SJSA1 (cell line): ENCODE measurements at places on chromosomes 4 and X. TPM values are rescaled to one million over a fixed set of nuclear protein-coding genes. Genes with fewer than 3 reads are reported as not detected.

GRCh38 chr4:145011636-145012035 lies 86.4 kb downstream of the ANAPC10 start:
- DNase-seq = no peak

GRCh38 chr4:15884666-15885065 lies 53.9 kb downstream of the FGFBP1 start:
- DNase-seq = no peak

GRCh38 chr4:87046121-87046551 lies 111.3 kb downstream of the AFF1 start:
- DNase-seq = no peak

DNA sequence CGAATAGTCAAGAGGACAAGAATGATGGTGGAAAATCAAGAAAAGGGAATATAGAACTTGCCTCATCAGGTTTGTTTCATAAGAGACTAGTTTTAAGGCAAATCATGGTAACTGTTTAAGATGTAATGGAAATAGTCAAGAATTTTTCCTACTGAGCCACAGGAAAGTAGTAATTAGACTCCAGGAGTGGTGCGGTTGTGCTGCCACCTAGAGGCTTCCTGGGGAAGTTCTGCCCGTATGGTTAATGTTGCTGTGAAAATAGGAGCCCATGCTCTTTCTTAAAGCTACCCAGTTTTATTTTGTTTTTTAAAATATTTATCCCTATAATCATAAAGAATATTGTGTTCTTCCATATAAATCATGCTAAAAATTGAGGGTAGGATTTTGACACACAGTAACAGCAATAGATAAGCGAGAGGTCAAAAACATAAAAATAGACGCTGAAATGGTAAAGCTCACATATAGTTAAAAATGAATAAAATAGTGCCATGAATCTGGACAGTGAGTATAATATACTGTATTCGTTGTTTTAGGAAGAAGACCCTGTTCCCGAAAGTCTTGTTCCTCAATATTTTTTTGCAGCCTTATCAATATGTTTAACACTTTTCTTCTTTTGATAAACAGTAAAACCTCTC lies 87.0 kb downstream of the PHOX2B start:
- peak; percentile 44 for DNase-seq

GRCh38 chr4:112109360-112110058 lies 35.7 kb upstream of the FAM241A start:
- peak; percentile 53 for DNase-seq

GRCh38 chr4:110287130-110287529 lies 88.7 kb upstream of the ELOVL6 start:
- no peak for DNase-seq

DNA sequence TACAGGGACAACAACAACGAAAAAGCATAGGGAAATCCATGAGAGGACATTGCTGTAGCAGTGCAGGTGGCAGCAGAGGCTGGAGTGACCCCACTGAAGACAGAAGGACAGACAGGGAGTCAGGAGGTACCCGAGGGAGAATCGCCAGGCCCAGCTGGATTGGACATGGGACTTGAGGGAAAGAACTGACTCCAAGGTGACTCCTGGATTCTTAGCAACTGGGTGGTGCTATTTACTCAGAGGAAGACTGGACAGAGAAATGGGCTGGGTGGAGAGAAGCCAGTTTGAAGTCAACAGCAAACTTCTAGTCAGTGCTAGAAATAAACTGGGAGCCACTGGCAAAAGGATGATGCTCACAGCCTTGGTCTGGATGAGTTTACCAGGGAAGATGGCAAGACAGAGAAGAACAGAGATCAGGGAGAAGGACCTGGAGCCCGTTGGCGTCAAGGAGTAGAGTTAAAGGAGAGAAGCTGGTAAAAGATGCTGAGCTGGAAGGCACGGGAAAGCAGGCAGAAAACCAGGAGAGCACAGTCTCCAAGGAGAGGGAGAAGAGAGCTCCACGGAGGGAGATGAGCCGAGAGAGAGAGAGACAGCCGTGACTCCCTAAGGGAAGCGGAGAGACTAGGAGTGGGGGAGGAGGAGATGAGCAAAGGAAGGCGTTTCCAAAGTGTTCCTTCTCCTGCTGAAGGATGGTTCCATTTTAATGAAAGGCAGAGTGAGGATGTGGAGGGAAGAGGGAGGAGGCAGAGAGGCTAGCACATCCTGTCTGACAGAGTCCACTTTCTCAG lies 119.4 kb downstream of the AFAP1 start:
- no peak for DNase-seq

TMSB15B gene
- 3.5 and 23.2 TPM in 2 replicates for total RNA-seq

SSX4B gene
- 0.11 TPM in 1 of 2 replicates, not detected in the other for total RNA-seq

MAP3K15 gene
- not detected in 2 replicates for total RNA-seq

TLR1 gene
- 0.41 and 1.1 TPM in 2 replicates for total RNA-seq
